Forelimb muscle (tissue), 1 donor: ENCODE measurements at places on chromosomes 12 and 14. TPM values are rescaled to one million over a fixed set of nuclear protein-coding genes. Genes with fewer than 3 reads are reported as not detected.

DNA sequence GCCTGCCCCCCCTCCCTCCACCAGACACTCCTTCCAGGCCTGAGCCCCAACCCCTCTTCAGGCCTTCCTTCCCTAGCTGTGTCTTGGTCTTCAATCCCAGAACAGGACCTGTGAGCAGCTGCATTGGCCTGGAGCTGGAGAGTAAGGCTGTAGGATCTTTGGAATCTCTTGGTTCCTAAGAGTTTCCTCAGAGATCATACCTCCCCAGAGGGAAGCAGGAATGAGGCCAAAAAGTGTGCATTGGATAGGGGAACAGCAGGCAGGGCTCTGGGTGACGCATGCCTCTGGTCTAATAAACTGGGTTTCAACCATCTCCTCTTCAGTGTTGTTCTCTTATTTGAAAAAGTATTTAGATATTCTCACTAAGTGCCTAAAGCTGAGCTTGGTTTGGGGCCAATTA lies 1.8 kb upstream of the SMARCD1 start:
- DNase-seq = no peak

- DNase-seq = no peak
Measured at GRCh38 chr12:6113691-6114475, 10.6 kb downstream of the VWF start.

DNA sequence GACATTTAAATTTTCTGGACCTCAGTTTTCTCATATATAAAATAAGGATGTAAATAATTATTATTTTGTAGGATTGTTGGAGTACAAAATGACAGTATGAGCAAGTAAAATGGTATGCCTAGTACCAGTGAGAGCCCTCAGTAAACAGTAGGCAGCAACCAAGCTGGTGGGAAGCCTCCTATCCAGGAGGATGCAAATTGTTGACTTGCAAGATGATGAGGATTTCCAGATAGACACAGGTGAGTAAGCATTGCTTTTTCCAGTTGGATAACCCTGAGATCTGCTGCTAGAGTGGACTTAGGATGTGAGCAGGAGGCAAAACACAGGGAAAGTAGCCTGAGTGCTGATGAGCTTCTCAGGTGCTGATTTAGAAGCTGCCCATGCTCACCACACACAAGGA lies 28.2 kb upstream of the AMIGO2 start:
- no peak for DNase-seq

GRCh38 chr12:39199351-39199750 lies 243.6 kb downstream of the KIF21A start:
- no peak for DNase-seq

SLC5A8 gene
- polyA plus RNA-seq = 0.04 TPM

DNA sequence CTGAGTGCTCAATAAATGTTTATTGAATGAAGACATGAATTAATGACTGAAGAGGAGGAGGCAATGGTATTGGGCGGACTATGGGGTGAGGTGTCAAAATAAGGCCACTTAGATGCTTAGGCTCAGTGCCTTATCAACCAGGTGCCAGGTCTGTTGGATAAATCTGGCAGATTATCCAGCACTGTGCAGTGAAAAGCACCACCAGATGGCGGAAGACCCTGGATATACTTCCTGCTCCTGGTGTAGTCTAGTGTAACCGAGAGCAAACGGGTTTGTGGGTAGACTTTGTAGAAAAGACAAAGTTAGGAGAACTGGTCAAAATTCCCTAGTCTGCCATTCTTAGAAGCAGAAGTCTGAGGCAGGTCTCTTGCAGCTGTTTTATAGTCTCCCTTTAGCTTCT lies 306.3 kb downstream of the ATP23 start:
- no peak for DNase-seq

- DNase-seq = no peak
Measured at GRCh38 chr14:59482541-59483331, 1.5 kb downstream of the L3HYPDH start.

DNA sequence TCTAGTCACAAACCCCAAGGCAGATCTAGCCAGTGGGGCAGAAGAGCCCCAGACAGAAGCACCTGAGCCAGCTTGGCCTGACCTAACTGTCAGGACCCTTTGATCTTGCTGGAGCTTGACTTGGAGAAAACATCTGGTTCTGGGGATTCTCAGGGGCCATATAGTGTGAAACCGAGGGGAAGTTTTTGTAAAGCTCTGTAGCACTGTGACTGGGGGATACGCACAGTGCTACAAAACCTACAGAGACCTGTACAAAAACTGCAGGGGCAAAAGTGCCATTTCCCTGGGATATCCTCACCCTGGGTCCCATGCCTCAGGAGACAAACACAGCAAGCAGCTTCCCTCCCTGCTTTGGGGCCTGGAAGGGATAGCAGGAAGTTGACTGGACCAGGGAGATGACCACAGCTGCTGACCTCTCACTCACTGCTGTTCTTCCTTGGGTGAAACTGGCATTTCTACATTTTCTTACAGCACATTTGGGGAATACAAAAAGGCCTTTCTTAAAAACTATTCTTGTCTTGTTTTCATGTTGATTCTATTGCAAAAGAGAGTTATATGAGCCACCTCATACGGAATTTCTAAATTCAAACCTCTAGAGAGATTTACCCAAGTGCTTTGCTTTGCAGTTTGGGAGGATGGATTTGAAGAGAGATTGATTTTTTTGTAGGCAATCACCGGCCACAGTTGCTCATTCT lies 140.0 kb downstream of the DAD1 start:
- DNase-seq = no peak

- DNase-seq = no peak
Measured at GRCh38 chr12:101356794-101357193, 50.8 kb downstream of the ARL1 start.

C12orf42 gene
- polyA plus RNA-seq = 2.7 TPM

VWF gene
- polyA plus RNA-seq = 41.9 TPM

IRAK3 gene
- polyA plus RNA-seq = 4.4 TPM

OTUB2 gene
- polyA plus RNA-seq = 0.49 TPM

VRTN gene
- polyA plus RNA-seq = 0.05 TPM

DNA sequence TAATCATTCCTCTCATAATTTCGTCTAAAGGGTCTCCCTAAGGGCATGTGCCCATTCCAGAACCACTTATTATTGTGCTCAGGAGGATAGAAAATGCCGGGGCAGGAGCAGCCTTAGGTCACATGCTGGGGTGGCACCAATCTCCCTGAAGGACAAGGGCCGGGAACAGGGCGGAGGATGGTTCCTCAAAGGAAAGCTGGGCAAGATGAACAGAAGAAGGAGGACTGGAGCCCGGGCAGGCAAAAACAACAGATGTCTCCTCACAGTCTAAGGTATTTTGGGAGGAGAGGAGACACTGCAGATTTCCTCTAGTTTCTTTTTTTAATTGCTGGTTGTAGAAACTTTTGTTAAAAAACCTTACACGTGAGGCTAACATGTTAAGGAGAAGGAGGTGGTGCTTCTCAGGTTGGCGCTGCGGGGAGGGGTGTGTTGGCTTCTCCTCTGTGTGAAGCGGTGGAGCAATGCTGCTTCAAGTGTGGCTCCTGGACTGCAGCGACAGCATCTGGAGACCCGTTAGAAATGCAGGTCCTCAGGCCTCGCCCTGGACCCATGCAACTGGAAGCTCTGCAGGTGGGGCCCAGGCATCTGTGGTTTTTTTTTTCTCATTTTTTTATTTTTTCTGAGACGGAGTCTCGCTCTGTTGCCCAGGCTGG lies 164.8 kb downstream of the AACS start:
- no peak for DNase-seq

DNA sequence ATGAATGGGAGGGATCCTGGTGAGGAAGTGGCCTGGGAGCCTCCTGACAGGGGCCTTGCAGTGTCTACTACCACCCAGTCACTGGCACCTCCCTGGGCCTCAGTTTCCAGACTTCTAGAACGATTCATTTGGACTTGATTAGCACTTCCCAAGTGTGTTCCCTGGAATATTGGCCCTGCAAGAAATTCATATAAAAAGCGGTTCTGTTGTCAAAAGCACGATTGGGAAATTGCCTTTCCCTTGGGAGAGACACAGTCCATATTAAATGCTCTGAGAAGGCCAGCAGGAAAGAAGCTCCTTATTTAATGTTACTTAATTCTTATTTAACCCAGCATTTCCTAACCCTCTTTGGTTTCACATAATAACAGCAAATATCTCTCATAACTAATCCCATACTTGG lies 61.9 kb downstream of the DRAM1 start:
- DNase-seq = no peak

DNA sequence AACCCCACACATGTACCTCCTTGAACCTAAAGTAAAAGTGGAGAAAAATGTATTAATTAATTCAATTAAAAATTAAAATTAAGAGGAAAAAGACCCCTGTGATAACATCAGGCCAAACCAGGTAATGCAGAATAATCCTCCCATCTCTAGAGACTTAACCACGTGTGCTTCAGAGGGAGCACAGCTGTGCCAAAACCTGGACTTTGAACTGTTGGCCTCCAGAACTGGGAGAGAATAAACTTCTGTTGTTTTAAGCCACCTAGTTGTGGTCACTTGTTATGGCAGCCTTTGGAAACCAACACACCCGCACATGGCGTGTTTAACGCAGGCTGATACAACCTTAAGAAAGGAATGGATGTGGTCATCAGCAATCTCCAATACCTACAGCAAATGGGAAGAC lies 23.8 kb downstream of the OAS2 start:
- no peak for DNase-seq

GRCh38 chr12:99370421-99371138 lies 277.0 kb upstream of the GARIN6 start:
- DNase-seq = no peak

PPFIBP1 gene
- polyA plus RNA-seq = 28.1 TPM

GRCh38 chr14:83004456-83005006 lies 1470.9 kb upstream of the SEL1L start:
- no peak for DNase-seq

GRCh38 chr12:56333197-56333678 lies 562 bp downstream of the PAN2 start:
- no peak for DNase-seq

DNA sequence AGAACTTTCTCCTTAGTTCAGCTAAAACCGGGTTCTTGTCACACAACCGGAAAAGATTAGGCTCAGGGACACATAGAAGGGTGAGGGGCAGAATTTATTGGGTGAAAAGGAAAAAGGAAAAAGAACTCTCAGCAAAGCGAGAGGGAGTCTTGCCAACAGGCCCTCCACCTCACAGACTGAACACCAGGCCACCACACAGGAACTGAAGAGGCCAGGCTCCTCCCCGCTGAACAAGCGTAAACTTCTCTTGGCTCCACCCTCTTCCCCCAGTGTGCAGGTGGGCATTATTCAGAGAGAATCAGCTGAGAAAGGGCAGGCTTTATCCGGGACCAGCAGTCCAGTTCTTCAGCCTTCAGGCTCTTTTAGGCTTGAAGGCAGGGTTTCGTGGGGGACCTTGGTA lies 125.6 kb upstream of the FGD4 start:
- no peak for DNase-seq

DNA sequence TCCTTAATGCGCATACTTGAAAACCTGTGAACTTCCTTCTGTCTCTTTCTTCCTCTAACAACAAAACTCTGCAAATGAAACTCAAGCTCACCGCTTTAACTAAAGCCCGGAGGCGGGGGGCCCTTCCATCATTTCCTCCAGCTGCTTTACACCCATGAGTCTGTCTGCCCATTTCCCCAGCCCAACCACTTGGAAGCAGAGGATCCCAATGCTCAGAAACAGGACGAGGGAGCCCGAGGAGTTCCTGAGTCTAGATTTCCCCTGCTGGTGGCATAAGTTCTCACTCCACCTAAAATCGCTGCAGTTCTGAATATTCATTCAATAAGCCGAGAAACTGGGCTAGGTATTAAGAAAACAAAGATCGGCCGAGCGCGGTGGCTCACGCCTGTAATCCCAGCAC lies 30.8 kb downstream of the GPR19 start:
- DNase-seq = no peak

LRFN5 gene
- 7.0 TPM for polyA plus RNA-seq

DNA sequence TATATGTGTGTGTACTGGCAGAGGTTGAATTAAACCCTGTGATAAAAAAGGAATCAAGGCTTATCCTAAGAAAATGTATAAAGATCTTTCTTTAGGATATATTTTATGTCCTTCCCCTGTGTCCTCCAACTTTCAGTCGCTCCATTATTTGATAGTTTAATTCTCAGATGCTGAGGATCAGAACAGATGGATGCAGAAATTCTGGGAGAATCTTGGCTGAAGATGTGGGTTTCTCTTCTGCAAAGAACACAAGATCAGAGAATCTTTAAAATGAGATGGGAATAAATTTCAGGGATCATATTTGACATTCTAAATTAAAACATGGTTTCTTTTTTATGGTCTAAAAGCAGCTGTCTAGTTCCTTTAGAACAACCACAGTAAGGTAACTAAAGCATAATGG lies 37.9 kb downstream of the LRFN5 start:
- DNase-seq = no peak

MYH7 gene
- 932 TPM for polyA plus RNA-seq

GZMH gene
- not detected for polyA plus RNA-seq

CLEC4E gene
- polyA plus RNA-seq = not detected

FLRT2 gene
- 87.7 TPM for polyA plus RNA-seq

CD27 gene
- polyA plus RNA-seq = 1.5 TPM

- no peak for DNase-seq
Measured at GRCh38 chr14:61121355-61121787, 140.3 kb downstream of the SLC38A6 start.

TMEM132D gene
- polyA plus RNA-seq = 0.52 TPM

DNA sequence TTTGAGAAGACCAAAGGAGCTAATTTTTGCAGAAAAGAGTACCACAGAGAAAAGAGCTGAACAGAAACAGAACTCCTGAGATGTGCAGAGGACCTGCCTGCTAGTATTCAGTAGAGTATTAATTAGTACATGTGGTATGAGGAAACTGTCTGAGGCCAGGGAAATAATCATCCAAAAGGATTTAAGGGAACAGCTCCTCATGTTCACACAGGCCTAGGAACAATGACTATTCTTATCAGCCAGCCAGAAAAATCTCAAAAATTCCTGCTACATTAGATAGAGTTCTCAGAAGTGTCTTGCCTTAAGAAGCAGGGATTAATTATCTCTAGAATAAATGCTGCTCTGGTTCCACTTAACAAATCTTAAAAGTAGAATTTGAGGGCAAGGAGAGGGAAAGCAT lies 36.4 kb downstream of the PKP2 start:
- no peak for DNase-seq

DNA sequence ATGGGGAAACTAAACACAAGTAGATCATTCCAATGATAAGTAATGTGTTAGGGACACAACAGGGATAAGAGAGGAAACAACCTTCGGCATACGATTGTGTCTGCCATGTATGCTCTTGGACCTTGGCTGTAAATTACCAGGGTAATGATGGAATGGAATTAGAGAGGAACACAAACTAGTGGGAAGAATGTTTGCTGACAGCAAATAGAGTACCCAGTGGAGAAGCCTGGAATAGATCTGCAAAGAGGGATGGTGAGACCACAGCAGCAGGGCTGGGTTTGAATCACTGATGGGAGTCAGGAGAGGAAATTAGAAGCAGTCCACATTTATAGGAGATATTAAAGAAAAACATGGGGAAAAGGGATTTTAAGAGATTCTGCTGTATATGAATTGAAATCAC lies 172.8 kb downstream of the LRIG3 start:
- DNase-seq = no peak

GRCh38 chr12:47314996-47315395 lies 235.2 kb upstream of the AMIGO2 start:
- no peak for DNase-seq

DNA sequence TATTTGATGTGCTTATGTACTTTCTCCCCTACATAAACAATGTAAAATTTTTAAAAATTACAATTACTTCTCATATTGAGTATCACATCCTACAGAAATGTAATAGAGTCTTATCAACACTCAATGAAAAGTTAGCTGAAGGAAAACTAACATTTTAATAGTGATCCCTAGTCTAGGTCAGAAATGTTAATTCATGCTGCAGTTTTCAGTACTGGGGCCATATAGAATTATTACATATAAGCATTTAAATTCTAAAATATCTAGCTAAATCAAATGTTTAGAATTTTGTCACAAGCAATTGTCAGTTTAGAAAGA lies 37.8 kb downstream of the SLC6A15 start:
- no peak for DNase-seq

GRCh38 chr14:95483309-95484165 lies 32.9 kb downstream of the SYNE3 start:
- DNase-seq = no peak
